ENCODE measurements at places on chromosomes 4 and X. TPM values are rescaled to one million over a fixed set of nuclear protein-coding genes. Genes with fewer than 3 reads are reported as not detected.

Gene SGMS2
- total RNA-seq, result 38.9 TPM

Gene PSAPL1
- total RNA-seq, result not detected

Gene CCNG2
- 21.8 TPM for total RNA-seq

Gene FAM241A
- total RNA-seq, result 0.69 TPM

Gene NPY2R
- total RNA-seq, result not detected

Gene WAS
- 0.26 TPM for total RNA-seq

Gene MAGED1
- 53.8 TPM for total RNA-seq

Gene MAGEA3
- not detected for total RNA-seq

Gene SPINK2
- not detected for total RNA-seq

Gene ERCC6L
- total RNA-seq, result 0.09 TPM

Gene HSD17B10
- 59.4 TPM for total RNA-seq

Gene CORIN
- total RNA-seq, result 0.16 TPM

Gene ETNPPL
- total RNA-seq, result not detected

Gene AMBN
- total RNA-seq, result not detected

Gene EPGN
- 0.32 TPM for total RNA-seq

Gene CXCL1
- total RNA-seq, result 1.5 TPM

Gene HCCS
- 17.5 TPM for total RNA-seq

Gene PAGE4
- not detected for total RNA-seq

Gene DIAPH2
- 8.7 TPM for total RNA-seq

Gene CT55
- total RNA-seq, result not detected

Gene TLR10
- total RNA-seq, result not detected

Gene F11
- not detected for total RNA-seq

Gene DCAF8L2
- not detected for total RNA-seq

Gene CYLC1
- total RNA-seq, result not detected

Gene ART3
- 0.09 TPM for total RNA-seq

Gene UGT2B17
- not detected for total RNA-seq
